Stimulated activated CD4-positive, alpha-beta T cell treated with anti-CD3 and anti-CD28 coated beads, TNF-alpha, amount 100 ng/mL, for 1 hour (primary cell): ENCODE measurements at places on chromosomes 6 and 20.

DNA sequence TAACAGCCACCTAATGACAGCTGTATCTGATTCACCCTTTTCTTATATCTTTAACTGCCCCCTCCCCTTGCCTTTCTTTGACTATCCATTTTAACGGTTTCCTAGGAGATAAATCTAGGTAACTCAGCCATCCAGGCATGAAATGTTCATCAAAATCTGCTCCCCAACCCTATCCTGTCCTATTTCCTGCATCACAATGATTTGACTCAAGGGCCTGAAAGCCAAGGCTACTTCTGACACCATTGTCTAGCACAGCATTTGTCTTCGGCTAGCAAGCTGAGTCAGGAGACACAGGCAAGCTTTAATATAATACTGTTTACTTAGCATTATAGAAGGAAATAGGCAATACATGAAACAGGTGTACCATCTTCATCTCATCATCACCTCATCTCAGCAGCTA, 31.6 kb upstream of the MANEA start:
- DNase-seq: no peak

- DNase-seq: no peak
Measured at GRCh38 chr20:46898423-46898822, 3.8 kb downstream of the EYA2 start.

DNA sequence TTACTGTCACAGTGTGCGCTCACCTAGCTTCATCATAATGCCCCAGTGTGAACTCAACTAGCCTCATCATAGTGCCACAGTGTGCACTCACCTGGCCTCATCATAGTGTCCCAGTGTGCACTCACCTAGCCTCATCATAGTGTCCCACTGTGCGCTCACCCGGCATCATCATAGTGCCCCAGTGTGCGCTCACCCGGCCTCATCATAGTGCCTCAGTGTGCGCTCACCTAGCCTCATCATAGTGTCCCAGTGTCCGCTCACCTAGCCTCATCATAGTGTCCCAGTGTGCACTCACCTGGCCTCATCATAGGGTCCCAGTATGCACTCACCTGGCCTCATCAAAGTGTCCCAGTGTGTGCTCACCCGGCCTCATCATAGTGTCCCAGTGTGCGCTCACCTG, 10.6 kb downstream of the TMEM242 start:
- no peak for DNase-seq

DNA sequence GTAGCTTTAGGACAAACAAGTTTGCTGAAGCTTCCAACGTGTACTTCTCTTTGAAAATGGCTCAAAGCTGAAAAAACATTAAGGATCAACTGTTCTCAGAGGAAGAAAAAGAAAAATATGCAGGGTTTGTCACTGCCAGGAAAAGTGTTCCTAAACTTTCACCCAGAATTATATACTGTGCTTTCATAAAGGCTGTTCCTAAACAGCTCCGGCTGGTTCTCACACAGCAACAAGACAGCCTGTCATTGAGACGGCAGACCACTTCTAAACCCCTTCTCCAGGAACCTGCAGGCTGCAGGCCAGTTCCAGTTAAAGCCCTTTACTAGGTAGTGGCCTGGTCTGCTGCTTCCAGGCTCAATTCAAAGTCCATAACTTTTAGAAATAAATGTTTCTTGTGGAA, 97.4 kb upstream of the SOX4 start:
- no peak for DNase-seq

- DNase-seq: no peak
Measured at GRCh38 chr6:152552616-152553209, 84.4 kb downstream of the SYNE1 start.
